ENCODE measurements at places on chromosomes 7 and 10. TPM values are rescaled to one million over a fixed set of nuclear protein-coding genes. Genes with fewer than 3 reads are reported as not detected.

The DDC gene
- not detected for total RNA-seq

The DLX5 gene
- total RNA-seq: not detected

The CFAP70 gene
- total RNA-seq: 0.12 TPM

The LRRC4 gene
- 1.4 TPM for total RNA-seq

The TSPAN12 gene
- total RNA-seq: 123 TPM

The ADRB1 gene
- total RNA-seq: 0.12 TPM

The PPP1R3A gene
- 0.02 TPM for total RNA-seq

The ZC3HAV1L gene
- 57.1 TPM for total RNA-seq

The SEMA4G gene
- 2.5 TPM for total RNA-seq

The CYP2C18 gene
- not detected for total RNA-seq

The CALHM1 gene
- total RNA-seq: 0.13 TPM

The CALHM3 gene
- not detected for total RNA-seq

The SMNDC1 gene
- total RNA-seq: 17.0 TPM

The MYH16 gene
- total RNA-seq: not detected

The CYP26C1 gene
- not detected for total RNA-seq

The METTL2B gene
- total RNA-seq: 45.4 TPM

The GNAT3 gene
- not detected for total RNA-seq

The PPP1R3C gene
- 5.7 TPM for total RNA-seq

The PTF1A gene
- total RNA-seq: not detected

The CALCR gene
- total RNA-seq: 1.9 TPM

The RAB19 gene
- not detected for total RNA-seq

The PTPRN2 gene
- 6.0 TPM for total RNA-seq

The ZNF804B gene
- total RNA-seq: 0.04 TPM

The GHRHR gene
- not detected for total RNA-seq

The GPR146 gene
- total RNA-seq: 2.1 TPM

The CFTR gene
- not detected for total RNA-seq

The FKBP6 gene
- not detected for total RNA-seq

Data from SJCRH30 (cell line).